ENCODE measurements at places on chromosomes 1 and 21. TPM values are rescaled to one million over a fixed set of nuclear protein-coding genes. Genes with fewer than 3 reads are reported as not detected.
A peak's percentile ranks its signal among the peaks of the same experiment; 100 is the strongest.

The CATSPERE gene
- total RNA-seq = 2.7 TPM

The C1orf116 gene
- total RNA-seq = 123 TPM

The CFH gene
- total RNA-seq = 80.7 TPM

The C1orf94 gene
- total RNA-seq = not detected

The CYP4A22 gene
- total RNA-seq = 0.18 TPM

The KANK4 gene
- 1.6 TPM for total RNA-seq

The ZBTB21 gene
- total RNA-seq = 10.6 TPM

DNA sequence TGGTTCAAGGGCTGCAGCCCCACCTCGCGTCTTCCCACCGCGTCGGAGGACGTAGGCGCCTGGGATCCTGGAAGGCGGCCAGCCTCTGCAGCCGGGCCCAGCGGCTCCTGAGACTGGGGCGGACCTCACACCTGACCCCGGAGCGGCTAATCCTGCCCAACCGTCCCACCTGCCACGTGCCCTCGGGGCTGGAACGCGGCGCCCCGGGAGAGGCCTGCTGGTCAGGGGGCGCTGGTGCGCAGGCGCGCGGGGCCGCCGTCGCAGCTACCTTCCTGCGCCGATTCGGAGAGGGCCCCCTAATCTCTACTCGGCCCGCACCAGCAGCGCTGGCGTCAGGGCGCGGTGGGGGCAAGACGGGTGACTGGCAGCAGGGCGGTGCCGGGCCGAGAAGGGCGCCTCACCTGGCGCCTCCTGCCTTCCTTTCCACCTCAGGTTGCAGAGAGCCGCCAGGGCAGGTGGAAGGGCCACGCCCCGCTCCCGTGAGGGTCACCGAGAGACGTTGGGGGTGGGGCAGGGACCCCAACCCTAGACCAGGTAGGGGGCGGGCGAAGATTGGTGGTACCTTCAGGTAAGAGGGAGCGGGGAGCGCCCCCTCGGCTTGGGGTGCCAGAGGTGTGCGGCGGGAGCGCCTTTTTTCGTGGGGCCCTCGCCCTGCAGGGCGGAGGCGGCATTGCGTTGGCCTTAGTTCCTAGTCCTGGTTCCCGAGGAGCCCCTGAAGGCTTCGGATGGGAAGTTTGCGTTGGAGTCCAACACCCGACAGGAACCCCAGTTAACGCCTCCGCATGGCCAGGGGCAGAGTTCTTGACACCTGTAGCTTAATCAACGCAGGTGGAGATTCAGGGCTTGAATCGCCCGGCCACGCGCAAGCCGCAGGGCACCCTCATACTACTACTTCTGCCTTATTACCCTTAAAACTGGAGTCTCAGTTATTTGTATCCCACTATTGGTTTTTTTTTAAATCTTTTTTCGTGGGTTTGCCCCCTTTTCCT lies at the start of gene TDRD5:
TDRD5 (plus strand) TSS at position 241 of the 989 bp plus-strand sequence. CDS start 784 bp downstream, outside the sequence.
- H3K27ac ChIP-seq = no peak within 1 kb of the TSS
- peak; percentile 52 for DNase-seq
- peaks cover 3% of the 10 kb centered on the region for H3K27me3 ChIP-seq
- H3K4me1 ChIP-seq = no peaks in the 10 kb centered on the region

DNA sequence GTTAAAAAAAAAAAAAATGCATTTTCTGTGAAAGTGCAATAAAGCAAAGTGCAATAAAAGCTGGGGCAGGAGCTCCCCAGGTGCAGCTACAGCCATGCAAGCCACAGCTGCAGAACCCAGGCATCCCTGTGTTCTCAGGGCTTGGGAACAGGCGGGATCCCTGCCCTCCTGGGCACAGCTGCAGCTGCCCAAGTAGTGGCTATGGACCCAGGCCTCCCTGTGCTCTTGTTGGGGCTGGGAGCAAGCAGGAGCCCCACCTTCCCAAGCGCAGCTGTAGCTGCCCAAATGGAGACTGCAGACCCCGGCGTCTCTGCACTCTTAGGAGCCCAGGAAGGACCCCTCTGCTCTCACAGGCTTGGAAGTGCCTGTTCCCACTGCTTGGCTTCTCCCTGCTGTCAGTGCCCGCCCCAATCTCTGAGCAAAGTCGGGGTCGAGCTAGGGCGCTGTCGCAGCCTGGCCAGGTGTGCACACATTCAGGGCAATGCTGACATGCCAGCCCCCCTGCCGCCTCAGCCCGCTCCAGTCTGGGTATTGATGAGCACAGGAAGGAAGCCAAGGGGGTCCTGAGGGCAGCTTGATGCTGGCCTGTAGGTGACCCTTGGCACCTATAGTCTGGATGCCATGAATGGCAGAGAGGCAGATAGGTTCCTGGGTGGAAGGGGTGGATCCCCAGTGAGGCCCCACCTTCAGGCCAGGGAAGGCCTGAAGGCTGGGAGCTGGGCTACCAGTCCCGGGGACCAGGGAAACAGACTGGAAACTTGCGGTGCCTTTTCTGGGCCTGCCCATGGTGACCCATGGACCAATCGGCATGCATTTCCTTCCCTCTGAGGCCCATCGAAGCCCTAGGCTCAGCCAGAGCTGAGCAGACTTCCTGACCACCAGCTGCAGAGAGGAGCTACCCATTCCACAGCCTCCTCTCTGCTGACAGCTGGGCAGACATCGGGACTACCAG lies 58.6 kb downstream of the RRAGC start:
- no peak for DNase-seq
- H3K4me3 ChIP-seq = no peak overlapping the region
- H3K4me1 ChIP-seq = peaks cover 2% of the 10 kb centered on the region
- H3K36me3 ChIP-seq = no peaks in the 10 kb centered on the region
- H3K27me3 ChIP-seq = peaks cover 9% of the 10 kb centered on the region

DNA sequence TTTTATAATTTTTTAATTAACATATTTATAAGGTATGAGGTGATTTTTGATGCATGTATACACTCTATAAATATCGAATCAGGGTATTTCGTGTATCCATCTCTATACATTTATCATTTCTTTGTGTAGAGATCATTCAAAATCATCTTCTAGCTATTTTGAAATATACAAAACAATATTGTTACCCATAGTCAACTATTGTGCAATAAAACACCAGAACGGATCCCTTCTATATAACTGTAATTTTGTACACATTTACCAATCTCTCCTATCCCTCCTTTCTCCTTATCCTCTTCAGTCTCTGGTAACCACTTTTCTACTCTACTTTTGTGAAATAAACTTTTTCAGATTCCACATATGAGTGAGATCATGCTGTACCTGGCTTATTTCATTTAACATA lies 1459.6 kb downstream of the MRPL39 start:
- H3K36me3 ChIP-seq = no peaks in the 10 kb centered on the region
- H3K4me1 ChIP-seq = no peaks in the 10 kb centered on the region
- no peak overlapping the region for H3K4me3 ChIP-seq

- H3K4me1 ChIP-seq = no peaks in the 10 kb centered on the region
- peaks cover 32% of the 10 kb centered on the region for H3K36me3 ChIP-seq
- H3K27ac ChIP-seq = no peak overlapping the region
- no peak overlapping the region for H3K4me3 ChIP-seq
Observed at GRCh38 chr1:10173582-10173981, 36.8 kb upstream of the KIF1B start.

DNA sequence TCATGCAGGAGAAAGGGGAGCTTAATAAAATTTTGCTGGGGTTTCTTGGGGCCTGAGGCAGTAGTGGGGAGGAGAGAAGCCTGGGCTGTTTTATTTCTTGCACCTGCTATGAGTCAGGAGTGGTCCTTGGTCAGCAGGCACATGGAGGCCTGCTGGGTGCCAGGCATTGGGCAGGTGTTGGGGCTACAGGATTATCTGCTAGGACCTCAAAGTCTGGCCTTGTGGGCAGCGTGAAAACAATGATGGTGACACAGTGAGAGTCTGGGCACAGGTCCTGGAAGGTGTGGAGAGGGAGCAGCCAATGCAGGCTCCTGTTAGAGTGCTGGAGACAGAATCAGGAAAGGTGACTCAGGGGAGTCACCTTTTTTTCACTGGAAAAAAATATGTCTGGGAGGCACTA lies 17.2 kb downstream of the ROR1 start:
- no peak for DNase-seq
- no peak overlapping the region for H3K27ac ChIP-seq
- H3K4me1 ChIP-seq = peaks cover 29% of the 10 kb centered on the region
- H3K36me3 ChIP-seq = peaks cover 19% of the 10 kb centered on the region
- no peaks in the 10 kb centered on the region for H3K27me3 ChIP-seq

GRCh38 chr21:44487831-44488230 lies 32.5 kb downstream of the LRRC3 start:
- no peak overlapping the region for H3K27ac ChIP-seq
- H3K36me3 ChIP-seq = no peaks in the 10 kb centered on the region
- H3K4me1 ChIP-seq = peaks cover 5% of the 10 kb centered on the region
- H3K4me3 ChIP-seq = no peak overlapping the region
- H3K27me3 ChIP-seq = no peaks in the 10 kb centered on the region
- no peak for DNase-seq

GRCh38 chr1:147504801-147505311 lies 36.4 kb upstream of the BCL9 start:
- peaks cover 4% of the 10 kb centered on the region for H3K4me1 ChIP-seq
- DNase-seq = peak; percentile 56
- H3K27me3 ChIP-seq = no peaks in the 10 kb centered on the region
- no peak overlapping the region for H3K4me3 ChIP-seq
- peak overlapping the region; percentile 14 for H3K27ac ChIP-seq
- H3K36me3 ChIP-seq = no peaks in the 10 kb centered on the region

- H3K27ac ChIP-seq = no peak overlapping the region
- no peaks in the 10 kb centered on the region for H3K27me3 ChIP-seq
- no peak for DNase-seq
- H3K36me3 ChIP-seq = peaks cover 22% of the 10 kb centered on the region
- H3K4me1 ChIP-seq = no peaks in the 10 kb centered on the region
Observed at GRCh38 chr1:229305392-229305791, 34.5 kb downstream of the RAB4A start.

DNA sequence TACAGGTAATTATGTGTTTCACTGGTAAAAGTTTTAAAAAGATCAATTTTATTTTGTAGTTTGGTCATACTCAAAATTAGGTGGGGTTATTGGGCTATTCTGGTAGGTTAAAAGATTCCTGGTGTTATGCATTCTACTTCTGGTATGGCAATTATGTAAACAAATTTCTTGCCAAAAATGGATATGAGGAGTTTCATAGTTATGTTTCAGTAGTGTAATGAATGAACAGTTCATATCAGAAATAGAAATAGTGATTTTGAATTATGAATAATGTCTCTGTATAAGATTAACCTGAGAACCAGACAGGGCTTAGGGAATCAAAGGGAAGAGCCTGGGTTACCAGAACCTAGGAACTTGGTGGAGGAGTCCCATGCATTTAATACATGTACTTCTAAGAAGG lies 15.9 kb downstream of the ATF6 start:
- no peak for DNase-seq
- no peaks in the 10 kb centered on the region for H3K4me1 ChIP-seq
- no peak overlapping the region for H3K27ac ChIP-seq
- H3K36me3 ChIP-seq = peaks cover 14% of the 10 kb centered on the region
- H3K4me3 ChIP-seq = no peak overlapping the region

DNA sequence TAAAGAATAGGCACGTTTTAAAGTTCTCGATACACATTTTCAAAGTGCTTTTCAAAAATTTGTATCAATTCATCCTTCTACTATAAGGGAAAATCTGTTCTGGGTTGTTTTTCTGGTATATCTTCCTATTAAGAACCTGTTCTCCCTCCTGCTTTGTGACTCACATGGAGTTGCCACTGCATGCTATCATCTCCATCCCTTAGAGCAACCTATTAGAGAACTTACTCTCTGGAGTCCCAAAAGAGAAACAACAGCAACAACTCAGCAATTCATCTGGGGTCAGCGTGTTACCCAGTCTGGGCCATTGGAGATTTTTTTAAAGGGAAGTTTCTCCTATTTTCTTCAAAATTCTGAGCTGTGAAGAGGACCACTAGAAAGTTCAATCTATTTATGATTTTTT lies 227.4 kb downstream of the HLX start:
- H3K4me1 ChIP-seq = peaks cover 2% of the 10 kb centered on the region
- no peak overlapping the region for H3K27ac ChIP-seq
- no peaks in the 10 kb centered on the region for H3K27me3 ChIP-seq
- H3K4me3 ChIP-seq = no peak overlapping the region
- no peak for DNase-seq

- H3K27me3 ChIP-seq = no peaks in the 10 kb centered on the region
- H3K27ac ChIP-seq = no peak overlapping the region
- no peak overlapping the region for H3K4me3 ChIP-seq
Observed at GRCh38 chr21:38853421-38853919, 47.7 kb downstream of the ETS2 start.

- peaks cover 7% of the 10 kb centered on the region for H3K4me1 ChIP-seq
- no peaks in the 10 kb centered on the region for H3K27me3 ChIP-seq
- no peaks in the 10 kb centered on the region for H3K36me3 ChIP-seq
- no peak overlapping the region for H3K4me3 ChIP-seq
- H3K27ac ChIP-seq = no peak overlapping the region
Observed at GRCh38 chr1:47709872-47710231, 272.0 kb downstream of the FOXD2 start.

DNA sequence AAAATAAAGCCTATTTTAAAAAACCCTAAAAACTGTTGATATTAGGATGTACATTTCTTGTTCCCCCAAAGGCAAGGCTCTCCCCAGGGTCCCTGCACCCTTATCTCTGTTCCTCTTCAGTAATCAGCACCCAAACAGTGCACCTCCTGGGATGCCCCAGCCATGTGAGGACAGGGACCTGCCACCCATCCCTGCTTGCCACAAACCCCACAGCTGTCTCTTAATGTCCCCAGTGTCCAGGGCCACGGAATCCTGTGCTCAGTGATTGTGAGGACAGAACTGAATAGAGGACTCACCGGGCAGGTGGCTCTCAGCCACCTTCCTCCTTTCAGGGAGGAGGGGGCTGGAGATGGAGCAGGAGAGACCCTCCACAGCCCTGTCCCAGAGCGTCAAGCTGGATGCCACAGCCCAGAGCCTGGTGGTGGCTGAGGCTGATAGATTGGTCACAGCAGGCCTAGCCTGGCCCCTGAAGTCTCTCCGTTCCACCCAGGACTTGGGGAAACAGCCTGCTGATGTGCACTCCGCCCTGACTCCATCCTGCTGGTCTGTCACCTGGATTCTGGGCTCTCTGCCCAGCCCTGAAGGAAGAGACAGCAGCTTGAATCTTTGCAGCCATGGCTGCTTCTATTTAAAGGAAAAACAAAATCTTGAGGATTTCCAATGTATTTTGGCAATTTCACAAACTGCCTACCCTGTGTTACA lies 23.1 kb downstream of the RNF187 start:
- H3K4me3 ChIP-seq = no peak overlapping the region
- H3K27me3 ChIP-seq = peaks cover 12% of the 10 kb centered on the region
- no peak overlapping the region for H3K27ac ChIP-seq
- no peaks in the 10 kb centered on the region for H3K36me3 ChIP-seq
- DNase-seq = no peak

- H3K4me3 ChIP-seq = no peak overlapping the region
- no peaks in the 10 kb centered on the region for H3K27me3 ChIP-seq
- H3K27ac ChIP-seq = no peak overlapping the region
- peak; percentile 98 for DNase-seq
- peaks cover 1% of the 10 kb centered on the region for H3K36me3 ChIP-seq
- peaks cover 8% of the 10 kb centered on the region for H3K4me1 ChIP-seq
Observed at GRCh38 chr1:70140343-70140742, 65.0 kb downstream of the LRRC40 start.

DNA sequence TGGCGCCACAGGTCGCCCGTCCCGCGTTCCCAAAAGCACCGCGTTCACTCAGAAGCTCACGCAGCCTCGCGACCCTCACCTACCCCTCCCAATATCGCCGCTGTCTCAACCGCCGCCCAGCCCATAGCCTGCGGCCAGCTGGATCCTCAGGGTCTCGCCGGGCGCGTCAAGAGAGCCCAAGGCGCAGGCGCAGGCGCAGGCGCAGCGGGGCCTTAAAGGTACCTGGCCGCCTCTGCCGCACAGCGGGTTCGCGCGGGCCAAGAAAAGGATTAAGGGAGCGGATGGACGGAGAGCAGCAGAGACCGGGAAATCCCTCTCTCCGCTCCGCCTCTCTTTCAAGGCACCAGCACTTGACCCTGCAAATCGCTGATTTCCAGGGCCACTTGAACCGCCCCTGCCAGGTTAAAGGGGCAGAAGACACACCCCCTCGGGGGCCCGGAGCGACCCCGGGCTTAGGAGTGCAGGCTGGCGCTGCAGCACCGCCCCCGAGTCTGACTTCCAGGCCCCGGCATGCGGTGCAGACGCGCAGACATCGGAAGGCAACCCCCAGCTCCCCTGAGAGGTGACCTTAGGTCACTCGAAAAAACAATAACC lies at the start of gene NBPF20:
NBPF20 (minus strand) TSS at position 168 of the 594 bp plus-strand sequence. CDS start 20,331 bp downstream, outside the sequence.
- H3K27me3 ChIP-seq = peaks cover 19% of the 10 kb centered on the region

All from lung (tissue), 17 donors.